ENCODE measurements at places on chromosomes 5 and 9.

- DNase-seq = no peak
These were observed 29.6 kb upstream of the CXCL14 start for GRCh38 chr5:135608361-135608760.

DNA sequence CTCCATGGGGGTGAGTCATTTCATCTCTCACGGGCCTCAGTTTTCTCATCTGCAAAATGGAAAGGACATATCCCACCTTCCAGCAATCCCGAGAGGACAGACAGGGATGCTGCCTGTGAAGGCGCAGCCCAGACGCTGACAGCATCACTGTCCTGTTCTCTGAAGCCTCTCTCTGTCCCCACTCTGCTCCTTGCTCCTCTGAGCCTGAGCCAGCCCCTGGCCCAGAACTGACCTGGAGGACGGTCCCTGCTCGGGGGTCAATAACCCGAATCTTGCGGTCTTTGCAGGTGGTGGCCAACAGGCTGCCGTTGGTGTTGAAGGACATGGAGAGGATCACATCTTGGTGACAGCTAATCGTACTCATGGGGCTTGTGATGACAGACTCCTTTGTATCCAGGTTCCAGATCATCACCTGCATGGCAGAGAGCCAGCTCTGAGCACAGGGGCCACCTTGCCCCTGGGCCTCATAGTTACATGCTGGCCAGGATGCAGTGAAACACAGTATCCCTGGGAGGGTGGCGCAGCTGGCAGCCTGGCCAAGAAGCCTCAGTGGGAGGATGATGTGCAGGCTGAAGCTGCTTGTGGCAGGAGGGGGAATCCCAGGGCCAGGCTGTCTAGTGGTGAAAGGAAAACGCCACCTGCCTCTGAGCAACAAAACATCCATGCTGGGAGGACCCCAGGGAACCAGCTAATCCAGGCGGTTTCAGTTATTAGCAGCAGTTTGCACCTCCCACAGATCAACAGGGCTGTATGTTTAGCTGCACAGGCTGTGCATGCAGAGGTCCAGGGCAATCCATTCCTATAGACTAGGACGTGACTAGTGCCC, 14.0 kb upstream of the TRIM14 start:
- no peak for DNase-seq

DNA sequence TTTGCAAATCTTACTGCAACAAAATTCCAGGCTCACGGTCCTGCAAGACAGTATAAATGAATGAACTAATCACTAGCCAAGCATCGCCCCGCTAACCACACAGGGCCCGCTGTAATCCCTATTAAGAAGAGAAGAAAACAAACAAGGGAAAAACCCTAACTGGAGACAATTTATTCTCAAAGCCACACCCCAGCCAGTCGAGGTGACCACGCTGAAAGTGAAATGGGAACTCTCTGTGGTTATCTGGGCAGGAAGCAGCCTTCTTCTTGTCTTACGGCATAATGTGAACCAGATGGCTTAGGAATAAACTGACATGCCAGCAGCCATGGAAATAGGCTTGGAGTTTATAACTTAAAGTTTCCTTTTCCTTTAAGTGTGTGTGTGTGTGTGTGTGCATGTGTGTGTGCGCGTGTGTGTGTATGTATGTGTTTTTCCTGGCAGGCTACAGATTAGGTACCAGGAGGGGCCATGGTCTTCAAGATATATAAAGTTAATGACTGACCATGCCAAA, 120.2 kb downstream of the SEMA6A start:
- DNase-seq = peak; percentile 21

- DNase-seq = no peak
These were observed 124.3 kb upstream of the SAP30L start for GRCh38 chr5:154321546-154321945.

DNA sequence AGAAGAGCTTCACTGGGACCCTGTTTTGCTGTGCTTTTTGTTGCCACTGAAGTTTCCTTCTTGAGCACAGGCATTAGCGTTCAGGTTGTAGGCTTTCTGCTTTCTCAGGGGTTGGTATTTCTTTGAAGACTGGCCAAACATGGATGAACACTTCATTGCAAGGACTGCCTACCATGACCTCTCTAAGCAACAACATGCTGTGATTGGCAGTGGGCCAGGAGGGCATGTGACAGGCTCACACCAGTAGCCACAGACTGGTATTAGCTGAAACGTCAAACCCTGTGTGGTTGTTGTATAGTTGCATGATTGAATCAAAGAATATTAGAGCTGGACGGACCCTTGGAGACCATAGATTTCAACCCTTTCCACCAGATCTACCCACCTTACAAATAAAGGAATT, 20.0 kb upstream of the MLANA start:
- DNase-seq = no peak

DNA sequence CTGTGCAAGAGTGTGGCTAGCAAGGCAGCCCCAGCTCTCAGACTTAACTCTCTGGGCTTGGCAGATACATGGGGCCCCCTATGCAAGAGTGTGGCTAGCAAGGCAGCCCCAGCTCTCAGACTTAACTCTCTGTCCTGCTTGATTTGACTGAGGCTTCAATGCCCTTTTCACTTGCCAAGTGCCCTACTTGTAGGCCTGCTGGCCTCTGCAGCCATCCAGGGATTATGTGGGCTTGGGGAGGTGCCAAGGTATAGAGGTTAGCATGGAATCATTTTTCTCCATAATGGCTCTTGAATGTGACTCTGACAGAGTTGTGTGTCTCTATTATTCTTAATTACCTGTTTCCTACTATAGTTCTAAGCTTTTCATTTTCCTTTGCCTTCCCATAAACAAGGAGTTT, 115.5 kb upstream of the RUSC2 start:
- DNase-seq = no peak

- DNase-seq = no peak
These were observed 111.1 kb downstream of the UGCG start for GRCh38 chr9:112007575-112008240.

GRCh38 chr9:30116673-30117217, 2267.7 kb upstream of the ACO1 start:
- no peak for DNase-seq

DNA sequence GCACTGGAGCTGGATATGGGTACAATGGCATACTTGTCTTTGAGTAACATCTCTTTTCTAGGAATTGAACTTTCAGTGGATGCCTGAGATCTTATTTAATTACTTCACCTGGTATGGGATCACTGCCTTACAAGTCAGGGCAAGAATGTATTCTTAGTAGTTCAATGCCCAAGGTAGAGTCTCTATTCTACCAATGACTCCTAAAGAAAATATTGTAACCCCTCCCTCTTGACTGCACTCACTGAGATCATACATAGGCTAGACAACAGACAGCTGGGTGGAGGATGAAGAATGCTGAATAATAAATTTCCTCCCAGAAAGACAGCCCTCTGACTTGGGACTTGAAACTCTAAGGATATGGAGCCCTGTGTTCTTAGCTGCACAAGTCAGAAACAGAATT, 1216.3 kb upstream of the ACO1 start:
- DNase-seq = no peak

DNA sequence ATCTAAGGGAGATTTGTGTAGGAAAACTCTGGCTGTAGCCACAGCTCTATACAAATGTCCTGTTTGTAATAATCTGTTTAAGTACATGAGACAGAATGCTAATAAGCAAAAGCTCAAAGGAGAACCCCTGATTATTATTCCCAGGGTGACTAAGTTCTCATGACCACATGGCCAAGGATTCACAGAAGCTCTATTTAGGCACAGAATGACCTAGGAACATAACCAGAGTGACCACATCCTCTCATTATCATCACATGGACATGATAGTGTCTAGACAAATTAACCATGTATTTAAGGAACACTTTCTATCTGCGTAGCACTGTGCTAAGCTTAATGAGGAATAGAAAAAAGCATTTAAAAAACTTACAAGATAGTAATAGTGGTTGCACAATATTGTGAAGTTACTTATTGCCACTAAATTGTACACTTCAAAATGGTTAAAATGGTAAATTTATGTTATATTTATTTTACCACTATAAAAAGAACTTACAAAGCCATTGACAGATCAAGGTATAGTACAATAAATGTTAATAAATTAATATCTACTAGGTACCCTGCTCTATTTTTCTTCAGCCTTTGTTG, 56.3 kb downstream of the STX17 start:
- no peak for DNase-seq

Data from DND-41 (cell line).